ENCODE measurements at places on chromosomes 3 and 15.
A peak's percentile ranks its signal among the peaks of the same experiment; 100 is the strongest.

DNA sequence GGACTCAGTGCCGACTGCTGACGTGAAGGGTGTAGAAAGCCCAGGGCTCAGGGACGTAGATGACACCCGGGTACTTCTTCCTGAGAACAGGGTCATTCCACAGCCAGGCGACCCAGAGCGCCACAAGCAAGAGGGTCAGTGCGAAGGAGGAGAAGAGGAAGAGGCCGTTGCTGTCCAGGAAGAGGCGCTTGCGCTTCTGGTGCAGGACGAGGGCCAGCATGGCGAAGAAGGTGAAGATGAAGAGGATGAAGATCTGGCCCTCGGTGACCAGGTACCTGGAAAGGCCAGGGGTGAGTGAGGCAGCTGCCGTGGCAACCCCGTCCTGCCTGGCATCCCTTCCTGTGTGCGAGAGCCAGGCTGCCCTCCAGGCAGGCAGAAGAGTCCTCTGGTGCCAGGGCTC is 3.0 kb upstream of the CALML4 start:
- H3K36me3 ChIP-seq = peaks cover 8% of the 10 kb centered on the region
- H3K4me3 ChIP-seq = no peak overlapping the region
- no peaks in the 10 kb centered on the region for H3K27me3 ChIP-seq
- peaks cover 11% of the 10 kb centered on the region for H3K4me1 ChIP-seq
- DNase-seq = no peak
- H3K27ac ChIP-seq = no peak overlapping the region

- no peak overlapping the region for H3K4me3 ChIP-seq
- no peaks in the 10 kb centered on the region for H3K4me1 ChIP-seq
- H3K27ac ChIP-seq = no peak overlapping the region
- no peak for DNase-seq
- H3K36me3 ChIP-seq = peaks cover 3% of the 10 kb centered on the region
Observed at GRCh38 chr3:41301548-41301947, 102.2 kb downstream of the CTNNB1 start.

DNA sequence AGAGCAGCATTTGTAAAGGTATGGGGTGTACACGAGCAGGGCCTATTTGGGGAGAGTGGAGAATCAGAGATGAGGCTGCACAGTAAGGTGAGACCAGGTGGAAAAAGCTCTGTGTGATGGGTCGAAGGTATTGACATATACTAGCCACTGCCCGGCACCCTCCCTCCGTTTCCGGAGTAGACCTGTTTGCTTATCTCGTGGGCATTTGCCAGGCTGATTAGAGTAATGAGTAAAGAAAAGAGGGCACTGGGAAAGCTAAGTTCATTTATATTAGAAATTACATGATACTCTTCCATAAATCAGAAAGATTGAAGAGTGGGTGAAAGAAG is 46.2 kb upstream of the ATG7 start:
- H3K4me3 ChIP-seq = no peak overlapping the region
- H3K27me3 ChIP-seq = no peaks in the 10 kb centered on the region
- H3K27ac ChIP-seq = no peak overlapping the region

GRCh38 chr3:40417845-40418543 is 31.0 kb downstream of the ENTPD3 start:
- H3K4me1 ChIP-seq = no peaks in the 10 kb centered on the region
- no peak overlapping the region for H3K4me3 ChIP-seq
- H3K36me3 ChIP-seq = no peaks in the 10 kb centered on the region
- no peak overlapping the region for H3K27ac ChIP-seq
- H3K27me3 ChIP-seq = no peaks in the 10 kb centered on the region

- no peaks in the 10 kb centered on the region for H3K4me1 ChIP-seq
- H3K4me3 ChIP-seq = no peak overlapping the region
- H3K36me3 ChIP-seq = no peaks in the 10 kb centered on the region
- DNase-seq = no peak
- H3K27ac ChIP-seq = no peak overlapping the region
Observed at GRCh38 chr15:98408231-98408630, 240.1 kb upstream of the IGF1R start.

GRCh38 chr3:77449459-77450350 is 409.8 kb downstream of the ROBO2 start:
- H3K27ac ChIP-seq = no peak overlapping the region
- no peaks in the 10 kb centered on the region for H3K4me1 ChIP-seq
- no peak for DNase-seq
- H3K36me3 ChIP-seq = no peaks in the 10 kb centered on the region
- no peaks in the 10 kb centered on the region for H3K27me3 ChIP-seq

DNA sequence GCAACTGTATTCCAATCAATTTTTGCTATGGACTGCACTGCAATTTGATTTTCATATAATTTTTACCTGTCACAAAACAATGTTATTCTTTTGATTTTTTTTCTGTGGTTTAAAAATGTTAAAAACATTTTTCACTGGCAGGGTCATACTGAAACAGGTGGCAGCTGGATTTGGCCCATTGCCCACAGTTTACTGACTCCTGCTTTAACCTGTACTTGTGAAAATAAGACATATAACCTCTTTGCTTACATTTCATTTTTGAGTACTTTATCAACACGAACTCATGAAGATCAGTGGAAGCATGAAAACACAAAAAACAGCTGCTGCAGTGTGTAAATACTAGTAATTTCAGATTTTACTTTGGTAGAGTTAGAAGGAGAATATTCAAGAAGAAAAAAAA is 313.1 kb downstream of the WDR72 start:
- H3K4me1 ChIP-seq = no peaks in the 10 kb centered on the region
- H3K4me3 ChIP-seq = no peak overlapping the region
- DNase-seq = no peak

- peaks cover 3% of the 10 kb centered on the region for H3K4me1 ChIP-seq
- H3K36me3 ChIP-seq = peaks cover 34% of the 10 kb centered on the region
- H3K27me3 ChIP-seq = no peaks in the 10 kb centered on the region
Observed at GRCh38 chr15:29800491-29801366, 21.5 kb downstream of the TJP1 start.

DNA sequence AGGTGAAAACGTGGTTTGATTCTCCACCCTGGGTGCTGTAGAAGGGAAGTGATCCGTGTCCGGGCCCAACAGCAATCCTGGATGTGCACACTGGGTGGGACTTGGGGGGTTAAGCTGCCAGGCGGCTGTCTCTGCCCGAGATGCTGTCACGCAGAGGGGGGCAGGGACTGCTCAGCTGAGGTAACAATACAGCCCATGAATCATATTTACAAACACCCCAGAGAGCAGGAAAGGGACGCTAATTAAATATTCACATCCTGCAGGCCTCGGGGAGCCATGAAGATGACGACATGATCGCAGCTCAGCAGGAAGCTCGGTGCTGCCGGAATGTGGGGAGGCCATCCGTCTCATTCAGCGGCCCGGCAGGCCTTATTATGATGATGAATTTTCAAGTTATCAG is 17.9 kb upstream of the CRABP1 start:
- H3K27ac ChIP-seq = no peak overlapping the region
- peak; percentile 50 for DNase-seq
- no peaks in the 10 kb centered on the region for H3K27me3 ChIP-seq
- H3K4me3 ChIP-seq = peak overlapping the region; percentile 37

- H3K36me3 ChIP-seq = no peaks in the 10 kb centered on the region
- H3K4me3 ChIP-seq = no peak overlapping the region
- H3K4me1 ChIP-seq = no peaks in the 10 kb centered on the region
- DNase-seq = peak; percentile 82
Observed at GRCh38 chr15:68631601-68632051, 52.8 kb downstream of the CORO2B start.

- H3K36me3 ChIP-seq = no peaks in the 10 kb centered on the region
- H3K4me3 ChIP-seq = peak overlapping the region; percentile 84
- no peak overlapping the region for H3K27ac ChIP-seq
- H3K4me1 ChIP-seq = no peaks in the 10 kb centered on the region
- peak; percentile 71 for DNase-seq
Observed at GRCh38 chr3:50675179-50676030, 678 bp downstream of the DOCK3 start.

DNA sequence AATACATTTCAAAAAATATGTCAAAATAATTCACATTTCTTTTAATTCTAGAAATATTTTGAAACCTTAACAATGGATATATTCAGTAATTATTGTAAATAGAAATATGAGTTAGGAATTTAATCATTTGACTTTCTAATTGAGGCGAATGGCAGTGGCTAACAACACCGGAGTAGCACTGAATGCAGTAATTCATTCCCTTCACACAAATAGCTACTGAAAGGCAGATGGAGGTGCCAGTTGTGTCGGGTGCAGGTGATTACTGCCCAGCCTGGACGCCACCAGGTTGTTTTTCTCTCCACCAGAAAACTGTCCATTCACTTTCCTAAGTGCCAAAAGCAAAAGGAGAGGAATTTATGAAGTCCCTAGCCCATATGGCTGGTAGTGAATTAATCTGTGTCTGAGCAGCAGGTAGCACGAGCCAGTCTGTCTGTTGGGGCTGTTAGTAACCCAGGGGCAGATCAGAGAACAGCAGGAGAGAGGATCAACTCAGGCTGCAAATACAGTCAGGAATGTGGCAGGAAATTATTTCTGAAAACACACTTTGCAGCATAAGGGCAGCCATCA is 79.3 kb upstream of the GMNC start:
- H3K4me3 ChIP-seq = no peak overlapping the region
- DNase-seq = peak; percentile 34
